Neuronal stem cell (in vitro differentiated cells): ENCODE measurements at places on chromosomes 6 and 20.

DNA sequence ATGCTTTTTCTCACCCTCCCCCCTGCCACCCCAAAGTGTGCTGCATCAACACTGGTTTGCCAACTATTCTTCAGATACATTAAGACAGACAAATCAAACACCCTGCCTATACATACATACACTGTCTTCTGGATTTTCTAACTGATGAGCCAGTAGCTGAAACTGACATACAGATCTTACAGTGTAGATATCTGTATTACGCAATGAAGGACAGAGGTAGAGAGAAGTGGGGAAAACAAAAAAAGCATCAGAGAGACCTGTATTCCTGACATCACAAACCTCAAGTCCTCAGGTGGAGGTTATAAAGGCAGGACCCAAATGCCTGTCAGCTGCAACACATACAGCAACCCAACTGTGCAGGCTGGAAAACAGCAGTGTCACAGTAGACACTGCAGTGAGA is 535.4 kb downstream of the HACE1 start:
- no peak for DNase-seq

GRCh38 chr20:59010321-59010994 is 3.4 kb upstream of the CTSZ start:
- DNase-seq: no peak

GRCh38 chr20:56733967-56734366 is 104.9 kb downstream of the TFAP2C start:
- DNase-seq: no peak

DNA sequence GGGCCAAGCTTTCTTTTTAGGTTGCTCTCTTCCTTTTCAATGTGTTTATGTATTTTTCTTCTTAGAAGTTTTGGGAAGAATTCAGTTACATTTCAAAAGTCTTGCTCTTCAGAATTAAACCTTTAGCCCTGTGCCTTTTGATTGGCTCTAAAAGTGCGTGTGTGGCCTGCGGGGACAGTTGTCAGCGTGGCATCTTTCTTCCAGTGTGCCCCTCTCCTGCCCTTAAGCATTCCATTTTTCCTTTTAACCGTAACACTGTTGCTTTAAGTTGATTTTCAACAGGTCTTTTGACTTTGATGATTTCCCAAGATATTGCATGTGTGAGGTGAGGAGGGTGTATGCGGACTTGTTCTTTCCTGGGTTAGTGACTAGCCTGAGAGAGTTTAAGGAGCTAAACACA is 999.1 kb upstream of the FLRT3 start:
- no peak for DNase-seq

- DNase-seq: no peak
These were observed 59.1 kb upstream of the SUPT3H start for GRCh38 chr6:45436544-45437438.

- DNase-seq: no peak
These were observed 8.5 kb downstream of the ENPP4 start for GRCh38 chr6:46138281-46138680.

DNA sequence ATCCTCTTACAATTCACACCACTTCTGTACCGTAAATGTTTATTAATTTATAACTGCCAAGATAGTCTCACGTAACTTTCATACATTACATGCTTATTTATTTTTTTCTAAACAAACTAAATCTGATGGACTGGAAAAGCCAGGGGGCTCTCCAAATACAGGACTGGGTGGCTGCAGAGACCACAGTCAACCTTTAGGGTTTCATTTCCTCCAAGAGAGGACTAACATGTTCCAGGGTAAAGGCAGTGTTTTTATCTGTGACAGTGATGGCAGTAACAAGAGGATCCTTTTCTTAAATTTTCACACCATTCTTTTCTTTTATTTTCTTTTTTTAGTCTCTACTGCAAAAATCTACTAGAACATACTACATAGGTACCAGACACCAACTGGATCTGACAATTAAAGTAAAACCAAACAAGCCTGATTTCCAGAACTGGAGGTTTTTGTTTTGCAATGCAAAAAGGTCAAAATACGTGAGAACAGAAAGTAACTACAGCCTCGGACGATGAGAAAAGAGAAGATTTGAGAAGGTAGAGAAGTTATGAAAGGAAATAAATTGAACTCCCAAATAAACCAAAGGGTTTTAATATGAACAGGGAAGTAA is 1.2 kb downstream of the LMBRD1 start:
- DNase-seq: no peak

- peak; percentile 14 for DNase-seq
These were observed 519.2 kb upstream of the NOX3 start for GRCh38 chr6:155974811-155975323.

GRCh38 chr6:142357879-142358278 is 56.1 kb downstream of the ADGRG6 start:
- DNase-seq: no peak

- no peak for DNase-seq
These were observed 59.7 kb upstream of the SNX9 start for GRCh38 chr6:157763129-157763903.

GRCh38 chr6:82862543-82862942 is 203.1 kb downstream of the UBE3D start:
- DNase-seq: no peak

- DNase-seq: no peak
These were observed 41.3 kb upstream of the GMPR start for GRCh38 chr6:16196984-16197546.

GRCh38 chr6:71239694-71240093 is 48.9 kb upstream of the OGFRL1 start:
- no peak for DNase-seq

GRCh38 chr6:148329596-148330381 is 12.8 kb upstream of the SASH1 start:
- no peak for DNase-seq

DNA sequence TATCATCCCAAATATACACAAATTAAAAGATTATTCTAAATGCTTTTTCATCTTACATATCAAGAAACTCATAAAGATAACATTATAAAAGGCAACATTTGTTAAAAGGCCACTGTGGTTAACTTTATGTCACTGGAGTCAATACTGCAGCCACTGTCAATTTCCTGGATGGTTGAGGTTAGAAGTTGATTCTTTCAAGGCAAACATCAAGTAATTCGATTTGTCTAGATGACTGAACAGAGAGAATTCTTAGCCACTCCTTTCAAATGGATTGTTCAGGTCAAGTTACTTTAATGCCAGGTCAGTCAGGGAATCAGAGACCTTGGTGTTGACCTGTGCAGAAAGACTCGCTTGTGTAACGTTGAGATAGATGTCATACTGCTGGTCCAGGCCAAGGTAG is 44.4 kb upstream of the SIM1 start:
- DNase-seq: no peak

- peak; percentile 83 for DNase-seq
These were observed 828 bp upstream of the SULF2 start for GRCh38 chr20:47785854-47786764.

- no peak for DNase-seq
These were observed 202.3 kb downstream of the GMPR start for GRCh38 chr6:16440636-16441212.

GRCh38 chr6:89483111-89483720 is 50.3 kb downstream of the ANKRD6 start:
- no peak for DNase-seq

DNA sequence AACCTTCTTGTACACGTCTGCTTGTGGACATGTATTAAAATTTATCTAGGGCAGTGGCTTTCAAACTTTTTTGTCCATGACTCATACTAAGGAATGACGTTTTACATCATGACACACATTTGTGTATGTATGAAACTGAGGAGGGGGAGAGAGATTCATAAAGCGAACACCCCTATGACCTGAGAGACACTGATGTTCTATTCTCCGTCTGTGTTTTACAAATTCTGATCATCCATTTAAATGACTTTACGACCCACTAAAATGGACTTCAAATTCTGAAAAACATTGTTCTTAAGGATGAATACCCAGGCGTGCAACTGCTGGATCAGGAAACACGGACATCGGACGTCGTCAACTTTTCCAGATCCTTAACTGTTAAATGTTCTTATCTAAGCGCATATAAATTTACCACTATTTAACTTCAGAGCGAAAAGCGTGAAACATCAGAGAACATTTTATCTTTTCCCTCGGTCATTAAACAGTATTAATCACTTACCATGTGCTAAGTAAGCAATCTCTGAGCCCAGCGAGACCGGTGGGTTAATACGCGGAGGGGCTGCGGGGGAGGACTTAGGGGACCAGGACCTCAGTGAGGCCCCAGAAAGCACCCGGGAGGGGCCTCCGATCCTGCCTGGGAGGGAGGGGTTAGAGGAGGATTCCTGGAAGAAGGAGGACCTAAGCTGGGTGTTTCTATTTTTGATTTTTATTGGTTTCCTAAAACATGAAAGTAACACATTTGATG is 1.2 kb downstream of the PLAGL1 start:
- DNase-seq: no peak

GRCh38 chr6:3456898-3457709 is at the start of gene SLC22A23:
SLC22A23 (minus strand) TSS chr6:3457050; CDS start chr6:3456559, 491 bp downstream.
- peak; percentile 86 for DNase-seq

GRCh38 chr20:4006640-4007039 is 8.7 kb downstream of the RNF24 start:
- DNase-seq: no peak

DNA sequence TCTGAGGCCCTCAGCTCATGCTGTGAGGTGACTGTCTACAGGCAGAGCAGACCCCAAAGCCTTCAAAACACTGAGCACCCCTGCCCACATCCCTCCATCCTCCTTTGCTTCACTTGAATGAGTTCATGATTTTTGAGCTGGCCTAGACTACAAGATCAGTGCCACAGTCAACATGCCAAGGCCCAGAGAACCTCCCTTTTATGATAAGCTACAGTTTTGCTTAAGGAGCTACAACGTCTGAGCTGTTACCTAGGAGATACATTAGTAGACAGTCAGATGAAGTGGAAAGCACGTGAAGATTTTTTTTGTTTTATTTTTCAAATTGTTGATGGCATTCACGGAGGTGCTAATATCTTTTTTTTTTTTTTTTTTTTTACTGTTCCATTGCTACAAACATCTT is 139.0 kb downstream of the SOBP start:
- no peak for DNase-seq

- no peak for DNase-seq
These were observed 1164.7 kb upstream of the MAP3K7 start for GRCh38 chr6:91751526-91751925.
